GM12891 (cell line): ENCODE measurements at places on chromosomes 7 and 10.

- DNase-seq: no peak
Observed at GRCh38 chr10:102904346-102904745, 13.7 kb upstream of the CNNM2 start.

DNA sequence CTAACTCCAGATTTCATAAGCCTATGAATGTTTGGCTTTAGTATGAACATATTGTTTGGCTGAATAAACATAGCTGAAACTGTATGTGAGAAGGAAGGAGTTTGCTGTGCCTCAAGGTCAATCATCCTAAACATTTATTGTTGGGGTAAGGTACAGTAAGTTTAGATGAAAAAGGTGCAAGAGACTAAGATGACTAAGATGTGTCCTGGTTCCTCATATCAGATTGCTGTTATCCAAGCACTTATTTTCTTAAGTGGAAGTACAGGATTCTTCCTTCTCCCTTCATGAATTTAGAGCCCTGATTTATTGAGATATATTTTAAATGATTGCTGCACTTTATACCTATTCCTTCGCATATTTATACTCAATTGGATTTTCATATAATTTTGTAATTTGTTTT is 12.2 kb downstream of the MDFIC start:
- no peak for DNase-seq

DNA sequence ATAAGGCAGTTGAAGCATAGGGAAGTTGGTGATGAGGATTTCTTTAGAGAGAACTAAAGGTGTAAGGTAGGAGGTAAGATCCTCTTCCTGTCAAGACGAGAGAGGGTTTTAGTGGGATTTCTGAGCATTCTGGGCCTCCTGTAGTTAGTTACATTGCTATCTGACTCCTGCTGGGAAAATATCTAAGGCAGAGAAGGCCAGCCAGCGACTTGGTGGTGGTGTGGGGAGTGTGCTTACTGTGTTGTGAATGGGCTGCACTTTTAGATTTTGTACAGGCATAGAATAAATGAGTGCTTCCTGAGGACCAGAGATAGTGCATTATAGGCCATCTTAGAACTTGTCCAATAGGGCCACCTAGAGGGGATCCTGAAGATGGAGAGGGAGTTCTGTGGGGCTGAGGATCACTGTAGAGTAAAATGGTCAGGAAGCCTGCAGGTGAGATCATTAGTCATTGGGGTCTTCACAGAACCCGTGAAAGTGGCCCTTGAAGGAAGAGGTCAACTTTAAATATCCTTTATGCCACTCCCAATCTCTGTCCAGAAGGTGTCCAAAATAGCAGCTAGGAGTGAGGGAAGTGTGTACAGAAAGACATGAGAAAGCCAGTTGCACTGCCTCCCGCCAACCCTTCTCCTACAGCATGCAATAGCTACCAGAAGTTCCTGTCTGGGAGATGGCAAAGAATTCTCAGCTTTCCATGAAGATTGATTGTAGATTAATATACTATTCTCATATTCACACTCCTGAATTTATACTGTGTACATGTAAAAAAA is 266.6 kb downstream of the POLR1F start:
- no peak for DNase-seq

DNA sequence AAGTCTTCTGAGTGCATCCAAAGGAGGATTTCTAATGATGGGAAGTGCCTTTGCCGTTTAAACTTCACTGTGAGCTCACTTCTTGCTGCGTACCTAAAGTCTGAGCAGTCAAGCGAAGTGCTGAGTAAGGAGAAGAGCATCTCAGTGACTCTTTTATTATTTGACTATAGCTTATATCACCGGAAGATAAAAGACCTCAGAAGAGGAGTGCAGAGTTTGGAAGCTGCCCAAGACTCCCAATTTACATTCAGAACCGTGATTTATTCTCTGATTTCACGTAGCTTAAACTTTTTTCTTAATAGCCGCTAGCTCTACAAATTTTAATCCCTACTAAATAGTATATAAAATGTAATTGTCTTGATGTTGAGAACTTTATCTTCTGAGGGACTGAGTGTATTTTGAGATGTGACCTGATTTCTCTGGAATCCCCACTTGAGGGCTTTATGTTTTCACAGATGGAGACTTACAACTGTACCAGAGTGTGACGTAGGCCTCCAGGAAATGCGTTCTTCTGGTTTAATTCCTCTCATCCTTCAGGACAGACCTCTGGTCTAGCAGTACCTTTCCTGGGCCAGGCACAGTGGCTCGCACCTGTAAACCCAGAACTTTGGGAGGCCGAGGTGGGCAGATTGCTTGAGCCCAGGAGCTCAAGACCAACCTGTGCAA is 51.1 kb downstream of the CAMK1D start:
- DNase-seq: no peak

- no peak for DNase-seq
Observed at GRCh38 chr7:155339474-155339873, 41.8 kb downstream of the INSIG1 start.

GRCh38 chr10:102975483-102976379 is 57.6 kb downstream of the CNNM2 start:
- no peak for DNase-seq

- no peak for DNase-seq
Observed at GRCh38 chr7:94289071-94289470, 105.6 kb upstream of the COL1A2 start.

DNA sequence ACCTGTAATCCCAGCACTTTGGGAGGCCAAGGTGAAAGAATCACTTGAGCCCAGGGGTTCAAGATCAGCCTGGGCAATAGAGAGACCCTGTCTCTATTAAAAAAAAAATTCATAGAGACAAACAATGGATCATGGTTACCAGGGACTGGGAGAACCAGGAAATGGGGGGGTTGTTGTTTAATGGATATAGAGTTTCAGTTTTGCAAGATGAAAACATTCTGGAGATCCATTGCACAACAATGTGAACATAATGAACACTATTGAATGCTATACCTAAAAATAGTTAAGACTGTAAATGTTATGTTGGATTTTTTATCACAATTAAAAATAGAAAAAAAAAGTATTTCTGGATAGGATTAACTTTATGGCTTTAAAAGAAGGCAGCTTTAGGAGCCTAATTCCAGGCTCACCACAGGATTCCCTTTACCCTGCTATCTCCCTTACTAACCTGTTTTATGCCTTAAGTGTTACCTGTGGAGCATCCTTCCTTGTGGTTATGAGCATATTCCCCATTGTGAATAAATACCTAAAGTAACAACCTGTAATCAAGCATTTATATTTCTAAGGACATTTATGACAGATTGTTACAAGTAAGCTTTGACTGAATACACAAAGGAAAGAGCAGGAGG is 45.1 kb upstream of the SGCE start:
- DNase-seq: no peak
